ENCODE measurements at places on chromosomes 1 and 21. TPM values are rescaled to one million over a fixed set of nuclear protein-coding genes. Genes with fewer than 3 reads are reported as not detected.

The S100A9 gene
- 17.0 TPM for polyA plus RNA-seq

The UTS2 gene
- polyA plus RNA-seq, result not detected

The LDLRAD2 gene
- polyA plus RNA-seq, result 4.8 TPM

The C1orf56 gene
- polyA plus RNA-seq, result 6.0 TPM

The SYDE2 gene
- 2.4 TPM for polyA plus RNA-seq

The HAO2 gene
- not detected for polyA plus RNA-seq

The KIF17 gene
- polyA plus RNA-seq, result 4.2 TPM

The LY9 gene
- polyA plus RNA-seq, result 0.34 TPM

The DNAH14 gene
- 4.4 TPM for polyA plus RNA-seq

The AGTRAP gene
- 22.2 TPM for polyA plus RNA-seq

The PTPRC gene
- 6.9 TPM for polyA plus RNA-seq

The PRR9 gene
- not detected for polyA plus RNA-seq

The CCDC27 gene
- 0.14 TPM for polyA plus RNA-seq

The FALEC gene
- polyA plus RNA-seq, result 1.9 TPM

The FMOD gene
- 54.8 TPM for polyA plus RNA-seq

The PAPPA2 gene
- polyA plus RNA-seq, result 0.41 TPM

The FAM78B gene
- 1.9 TPM for polyA plus RNA-seq

The AMY1A gene
- polyA plus RNA-seq, result not detected

The SYCP1 gene
- not detected for polyA plus RNA-seq

The B3GALT5 gene
- polyA plus RNA-seq, result 0.37 TPM

The PAQR6 gene
- 5.2 TPM for polyA plus RNA-seq

The LRRC38 gene
- polyA plus RNA-seq, result 31.8 TPM

The SLC1A7 gene
- polyA plus RNA-seq, result 0.41 TPM

The DIO1 gene
- not detected for polyA plus RNA-seq

The CDK18 gene
- 28.3 TPM for polyA plus RNA-seq

The IGFN1 gene
- 2.6 TPM for polyA plus RNA-seq

The ARMH1 gene
- 2.2 TPM for polyA plus RNA-seq

The TRAF3IP3 gene
- polyA plus RNA-seq, result 2.8 TPM

The LIPI gene
- 0.12 TPM for polyA plus RNA-seq

The AMPD1 gene
- 142 TPM for polyA plus RNA-seq

The KCNJ15 gene
- 0.23 TPM for polyA plus RNA-seq

The CD55 gene
- polyA plus RNA-seq, result 14.3 TPM

Data from hindlimb muscle (tissue), 1 donor.